ENCODE measurements at places on chromosomes 12 and 14. TPM values are rescaled to one million over a fixed set of nuclear protein-coding genes. Genes with fewer than 3 reads are reported as not detected.

USP44 gene
- 0.20 TPM for total RNA-seq

GPRC5D gene
- total RNA-seq: not detected

PLCZ1 gene
- not detected for total RNA-seq

CLEC6A gene
- total RNA-seq: not detected

L3HYPDH gene
- total RNA-seq: 40.1 TPM

KRT5 gene
- total RNA-seq: 0.62 TPM

KRT74 gene
- total RNA-seq: not detected

KRT6C gene
- not detected for total RNA-seq

LRFN5 gene
- not detected for total RNA-seq

PPP1R1A gene
- not detected for total RNA-seq

NKX2-8 gene
- 3.1 TPM for total RNA-seq

P2RX2 gene
- total RNA-seq: not detected

OVCH1 gene
- total RNA-seq: not detected

INSM2 gene
- not detected for total RNA-seq

CEBPE gene
- not detected for total RNA-seq

INHBE gene
- 0.09 TPM for total RNA-seq

HSPB8 gene
- total RNA-seq: 21.0 TPM

NXPH4 gene
- 5.2 TPM for total RNA-seq

KCNJ8 gene
- total RNA-seq: 0.57 TPM

LACRT gene
- total RNA-seq: not detected

GLIPR1L1 gene
- total RNA-seq: not detected

PPP1CC gene
- 153 TPM for total RNA-seq

STX2 gene
- 26.0 TPM for total RNA-seq

SALL2 gene
- 1.0 TPM for total RNA-seq

METAP2 gene
- total RNA-seq: 125 TPM

ITGB7 gene
- 0.35 TPM for total RNA-seq

SLC8A3 gene
- total RNA-seq: not detected

DBX2 gene
- not detected for total RNA-seq

SLC39A5 gene
- not detected for total RNA-seq

CNTN1 gene
- total RNA-seq: 35.1 TPM

GPHB5 gene
- total RNA-seq: not detected

KRT3 gene
- total RNA-seq: not detected

All from A549 treated with Mapracorat at 1 μM for 4 hours (cell line).